Stimulated activated CD4-positive, alpha-beta T cell treated with anti-CD3 and anti-CD28 coated beads, TNF-alpha, amount 100 ng/mL, for 1 hour (primary cell): ENCODE measurements at places on chromosomes 12 and 14.

DNA sequence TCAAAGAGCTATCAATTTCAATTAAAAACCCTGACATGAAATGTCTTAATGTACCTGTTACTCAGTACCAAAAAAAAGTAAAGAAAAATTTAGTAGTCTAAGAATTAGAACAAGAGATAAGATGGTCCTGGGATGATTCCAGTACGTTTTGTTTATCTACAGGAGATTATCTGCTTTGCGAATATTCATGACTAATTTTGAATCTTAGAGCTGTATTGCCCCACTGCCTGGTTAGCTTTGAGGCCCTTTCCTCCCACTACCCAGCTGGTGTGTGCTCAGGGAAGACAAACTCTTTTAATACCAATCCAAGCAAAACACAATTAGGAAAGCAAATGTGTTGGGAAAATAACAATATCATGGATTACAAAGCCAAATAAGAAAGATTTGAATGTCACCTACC lies 263.5 kb downstream of the FOXG1 start:
- no peak for DNase-seq

- no peak for DNase-seq
These were observed 55.9 kb downstream of the SOX5 start for GRCh38 chr12:23893611-23894010.

DNA sequence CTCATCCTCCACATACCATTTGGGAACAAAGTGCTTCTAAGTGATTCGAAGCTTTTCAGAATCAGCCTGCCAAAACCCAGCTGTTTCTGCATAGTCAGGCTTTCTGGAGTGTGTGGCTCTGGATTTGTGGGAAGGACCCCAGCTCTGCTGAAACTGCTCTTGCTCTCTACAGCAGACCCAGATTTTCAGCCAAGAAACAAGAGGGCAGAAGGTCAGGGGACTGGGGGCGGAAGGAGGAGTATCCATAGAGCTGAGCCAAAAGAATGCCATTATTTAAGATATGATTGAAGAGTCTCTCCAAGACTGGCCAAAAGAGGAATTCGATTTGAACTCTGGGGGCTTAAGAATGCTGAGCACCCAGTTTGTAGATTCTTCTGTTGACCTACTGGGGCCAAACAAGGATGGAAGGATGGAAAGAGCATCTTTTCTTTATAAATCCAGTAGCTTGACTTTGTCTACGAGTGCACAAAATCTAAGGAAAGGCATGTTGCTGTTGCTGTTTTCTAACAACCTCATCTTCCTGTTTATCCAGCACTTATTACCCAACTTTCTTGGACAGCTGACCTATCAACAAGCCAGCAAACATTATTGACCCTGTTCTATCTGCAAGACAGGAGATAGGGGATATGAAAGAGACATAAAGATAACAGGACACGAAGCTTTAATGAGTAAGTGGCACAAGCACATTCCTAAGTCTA lies 29.2 kb downstream of the FBLN5 start:
- no peak for DNase-seq

DNA sequence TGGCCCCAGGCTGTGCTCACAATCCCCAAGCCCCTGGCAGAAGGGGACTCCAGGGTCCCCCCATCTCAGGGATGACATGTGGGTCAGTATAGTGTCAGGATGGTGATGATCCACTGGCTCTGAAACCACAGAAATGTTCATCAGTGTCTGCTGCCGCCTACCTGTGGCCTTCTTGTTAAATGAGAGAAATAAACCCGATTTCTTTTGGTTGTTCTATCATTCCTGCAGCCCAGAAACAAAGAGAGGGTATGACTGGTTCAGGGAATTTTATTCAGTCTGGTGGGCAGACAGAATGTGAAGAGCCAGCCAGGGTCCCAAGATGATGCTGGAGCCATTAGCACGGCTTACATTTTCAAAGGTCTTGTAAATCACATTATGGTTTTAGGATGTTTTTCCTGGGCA lies 86.6 kb downstream of the CRADD start:
- no peak for DNase-seq

GRCh38 chr14:75806352-75806832 lies 145.3 kb downstream of the TTLL5 start:
- no peak for DNase-seq

DNA sequence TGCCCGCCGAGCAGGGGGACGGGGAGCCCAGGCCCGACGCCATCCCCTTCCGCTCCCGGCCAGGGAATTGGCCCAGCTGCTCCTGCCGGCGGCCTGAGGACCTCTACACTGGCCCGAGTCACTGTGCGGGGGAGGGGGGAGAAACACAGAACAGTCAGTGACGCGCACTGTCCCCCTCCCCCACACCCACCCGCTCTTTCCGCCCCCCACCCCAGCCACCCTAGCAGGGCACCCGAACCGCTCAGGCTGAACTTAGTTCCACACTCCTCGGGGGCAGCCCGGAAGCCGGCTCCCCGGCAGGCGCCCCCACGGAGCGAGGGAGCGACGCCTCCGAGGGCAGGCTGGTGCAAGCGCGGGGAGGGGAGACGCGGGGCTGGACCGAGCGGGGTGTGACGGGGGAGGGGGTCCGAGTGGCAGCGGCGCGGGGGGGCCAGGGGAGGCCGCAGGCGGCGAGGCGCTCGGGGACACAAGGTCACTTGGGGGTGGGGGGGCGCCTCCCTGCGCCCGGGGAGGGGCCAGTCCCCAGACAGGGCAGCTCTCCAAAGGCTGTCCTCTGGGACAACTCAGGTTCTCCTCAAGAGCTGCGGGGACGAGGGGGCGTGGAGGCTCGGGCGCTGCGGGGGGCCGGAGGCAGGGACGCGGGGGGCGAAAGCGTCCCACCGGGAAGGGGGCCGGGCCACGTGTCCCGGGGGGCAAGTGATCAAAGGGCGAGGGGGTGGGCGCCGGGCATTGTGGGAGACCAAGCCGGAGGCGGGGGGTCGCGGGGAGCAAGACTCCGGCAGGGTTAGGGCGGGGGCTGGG lies 648 bp downstream of the CHD4 start:
- no peak for DNase-seq

- DNase-seq = no peak
These were observed 37.1 kb downstream of the TGFB3 start for GRCh38 chr14:75944607-75945241.

GRCh38 chr12:15732341-15733061 lies 56.7 kb downstream of the EPS8 start:
- no peak for DNase-seq

GRCh38 chr14:102665621-102666020 lies 73.2 kb downstream of the RCOR1 start:
- DNase-seq = no peak

DNA sequence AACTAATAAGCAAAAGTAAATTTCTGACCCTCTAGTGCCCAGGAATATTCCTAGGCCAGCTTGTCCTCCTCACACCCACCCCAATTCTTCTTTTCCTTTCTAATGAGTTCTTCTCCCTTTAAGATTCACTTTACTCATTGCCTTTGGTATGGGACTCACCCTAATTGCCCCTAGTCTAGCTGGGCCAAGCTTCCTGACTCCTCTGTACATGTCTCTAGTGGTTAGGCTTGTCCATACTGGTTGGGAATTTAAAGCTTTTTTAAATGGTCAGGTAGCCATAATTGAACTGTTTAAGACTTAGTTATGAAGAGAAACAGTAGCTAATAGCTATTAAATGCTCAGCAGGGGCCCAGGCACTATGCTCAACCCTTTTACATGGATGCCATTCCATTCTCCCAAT lies 248.2 kb downstream of the C12orf42 start:
- no peak for DNase-seq

DNA sequence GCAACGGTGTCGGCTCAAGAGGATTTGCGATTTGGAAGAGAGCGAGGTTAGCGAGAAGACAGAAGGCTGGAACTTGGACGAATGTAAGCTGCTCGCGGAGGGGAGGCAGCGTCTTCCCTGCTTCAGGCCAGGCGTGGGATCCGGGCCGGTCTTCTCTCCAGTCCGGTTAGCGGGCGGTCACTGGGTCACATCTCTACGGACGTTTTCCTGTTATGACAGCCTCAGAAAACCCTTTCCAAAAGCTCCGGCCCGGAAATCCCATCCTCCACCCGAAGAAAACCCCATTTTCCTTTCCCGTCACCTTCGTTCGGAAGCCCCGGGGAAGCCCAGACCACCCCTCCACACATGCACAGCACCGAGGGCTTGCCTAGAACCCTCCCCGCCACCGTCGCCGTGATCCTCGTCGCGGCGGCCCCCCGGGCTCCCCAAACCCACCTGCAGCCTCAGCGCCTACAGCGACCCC lies 268 bp downstream of the NDUFB1 start:
- no peak for DNase-seq

DNA sequence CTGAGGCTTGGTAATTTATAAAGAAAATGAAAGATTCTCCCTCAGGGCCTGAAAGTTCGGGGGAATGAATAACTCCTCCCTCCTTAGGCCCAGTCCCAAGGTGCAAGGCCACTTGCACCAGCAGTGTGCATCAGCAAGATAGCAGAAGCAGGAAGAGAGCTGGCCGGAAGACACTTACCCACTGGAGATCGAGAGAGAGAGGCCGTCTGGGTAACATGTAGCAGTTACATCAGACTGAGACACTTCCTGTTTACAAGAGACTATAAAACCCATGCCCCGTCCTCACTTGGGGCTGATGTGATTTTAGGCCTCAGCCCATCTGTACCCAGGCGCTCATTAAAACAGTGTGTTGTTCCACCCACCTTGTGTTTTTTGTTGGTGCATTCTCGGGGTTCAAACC lies 85.2 kb downstream of the TMTC3 start:
- no peak for DNase-seq

DNA sequence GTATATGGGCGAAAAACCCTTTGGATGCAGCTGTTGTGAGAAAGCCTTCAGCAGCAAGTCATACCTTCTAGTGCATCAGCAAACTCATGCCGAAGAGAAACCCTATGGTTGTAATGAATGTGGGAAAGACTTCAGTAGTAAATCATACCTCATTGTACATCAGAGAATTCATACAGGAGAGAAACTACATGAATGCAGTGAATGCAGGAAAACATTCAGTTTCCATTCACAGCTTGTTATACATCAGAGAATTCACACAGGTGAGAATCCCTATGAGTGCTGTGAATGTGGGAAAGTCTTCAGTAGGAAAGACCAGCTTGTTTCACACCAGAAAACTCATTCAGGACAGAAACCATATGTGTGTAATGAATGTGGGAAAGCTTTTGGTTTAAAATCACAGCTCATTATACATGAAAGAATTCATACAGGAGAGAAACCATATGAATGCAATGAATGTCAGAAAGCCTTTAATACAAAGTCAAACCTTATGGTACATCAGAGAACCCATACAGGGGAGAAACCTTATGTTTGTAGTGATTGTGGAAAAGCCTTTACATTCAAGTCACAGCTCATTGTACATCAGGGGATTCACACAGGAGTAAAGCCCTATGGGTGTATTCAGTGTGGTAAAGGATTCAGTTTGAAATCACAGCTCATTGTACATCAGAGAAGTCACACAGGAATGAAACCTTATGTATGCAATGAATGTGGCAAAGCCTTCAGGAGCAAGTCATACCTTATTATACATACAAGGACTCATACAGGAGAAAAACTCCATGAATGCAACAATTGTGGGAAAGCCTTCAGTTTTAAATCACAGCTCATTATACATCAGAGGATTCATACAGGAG lies 21.4 kb downstream of the ZNF268 start:
- no peak for DNase-seq

DNA sequence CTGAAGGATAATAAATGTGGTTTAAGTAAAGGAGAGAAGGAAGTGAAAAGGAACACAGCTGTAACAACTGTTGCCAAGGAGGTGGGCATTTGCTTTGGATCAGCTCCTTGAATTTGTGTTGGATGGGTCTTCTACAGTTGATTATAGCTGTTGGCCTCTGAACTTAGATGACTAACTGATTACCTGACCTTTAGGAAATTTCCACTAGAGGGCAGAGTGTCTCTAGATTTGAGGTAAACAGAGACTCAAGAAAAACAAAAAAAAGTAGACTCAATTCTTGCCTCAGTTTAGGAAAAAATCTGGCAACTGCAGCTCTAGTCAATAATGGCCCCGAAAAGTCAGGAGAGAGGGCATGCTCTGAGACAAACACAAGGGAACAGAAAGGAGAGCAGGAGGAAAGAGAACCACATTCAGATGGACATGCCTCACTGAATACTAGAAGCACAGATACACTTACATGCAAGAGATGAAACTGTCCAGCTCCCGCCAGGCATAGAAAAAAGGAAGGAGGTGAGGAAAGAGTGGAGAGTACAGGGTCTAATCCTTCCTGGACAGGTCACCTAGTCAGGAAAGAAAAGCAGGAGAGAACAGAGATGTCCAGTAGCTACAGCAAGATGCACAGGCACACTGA lies 20.6 kb downstream of the COX14 start:
- no peak for DNase-seq

DNA sequence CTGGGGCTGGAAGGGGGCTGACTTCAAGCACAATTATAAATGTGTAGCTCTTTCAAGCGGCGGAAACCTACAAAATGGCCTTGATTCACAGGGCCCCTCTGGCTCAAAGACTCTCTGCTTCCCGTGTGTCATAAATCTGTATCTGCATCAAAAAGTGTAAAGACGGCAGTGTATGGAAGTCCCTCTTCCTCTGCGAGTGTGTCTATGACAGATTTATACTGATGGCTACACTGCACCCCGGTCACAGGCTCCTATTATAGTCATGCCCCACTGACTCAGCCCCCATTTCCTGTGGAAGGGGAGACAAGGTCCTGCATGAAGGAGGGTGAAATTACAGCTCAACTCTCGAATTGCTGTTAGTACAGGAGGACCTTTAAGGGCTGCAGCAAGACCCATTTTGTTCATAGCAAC lies 68.6 kb downstream of the HMGA2 start:
- no peak for DNase-seq

GRCh38 chr14:55536204-55536708 lies 43.8 kb upstream of the KTN1 start:
- DNase-seq = no peak

- no peak for DNase-seq
These were observed 11.0 kb downstream of the SLCO1A2 start for GRCh38 chr12:21323736-21324135.

DNA sequence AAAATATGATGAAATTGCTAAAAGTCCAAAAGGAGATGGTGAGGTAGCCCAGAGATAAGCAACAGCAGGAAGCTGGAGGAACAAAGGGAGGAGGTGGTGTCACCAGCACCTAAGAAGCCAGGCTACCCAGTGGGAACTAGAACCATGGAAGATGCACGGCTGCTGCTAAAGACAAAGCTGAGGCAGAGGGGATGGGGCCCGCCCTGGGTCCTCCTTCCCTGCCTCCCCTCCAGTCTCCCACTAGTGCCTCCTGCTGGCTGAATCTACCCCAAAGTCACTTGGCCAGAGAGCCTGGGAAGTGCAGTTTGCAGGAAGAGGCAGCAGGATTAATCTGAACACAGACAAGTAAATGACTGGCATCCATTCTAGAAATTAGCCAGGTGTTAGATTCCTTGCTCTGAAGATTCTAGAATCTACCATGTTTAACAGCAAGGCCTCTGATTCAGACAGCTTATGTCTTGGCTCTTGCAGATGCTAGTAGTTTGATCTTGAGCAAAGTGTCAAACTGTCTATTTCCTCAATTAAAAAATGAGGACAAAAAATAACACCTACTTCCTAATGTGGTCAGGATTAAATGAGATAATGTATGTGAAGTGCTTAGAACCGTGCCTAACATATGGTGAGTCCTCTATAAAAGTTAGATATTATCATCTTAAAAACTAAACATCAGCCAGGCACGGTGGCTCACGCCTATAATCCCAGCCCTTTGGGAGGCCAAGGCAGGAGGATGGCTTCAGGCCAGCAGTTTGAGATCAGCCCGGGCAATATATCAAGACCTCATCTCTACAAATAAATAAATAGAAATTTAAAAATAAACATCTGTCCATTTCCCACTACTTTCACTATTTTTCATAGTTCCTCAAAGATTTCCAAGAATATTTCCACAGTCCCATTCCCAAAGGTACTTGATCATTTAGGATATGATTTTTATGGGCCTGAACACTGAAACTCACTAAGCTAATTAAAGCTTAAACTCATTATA lies 5.8 kb upstream of the LRP10 start:
- no peak for DNase-seq

- peak; percentile 50 for DNase-seq
These were observed 194.9 kb upstream of the OR4E1 start for GRCh38 chr14:21868442-21869046.
